B cell (primary cell): ENCODE measurements at places on chromosomes 5 and 9.

- DNase-seq = no peak
These were observed 601.5 kb downstream of the ACTL7B start for GRCh38 chr9:108254236-108254635.

GRCh38 chr5:150608991-150609390 is 31.5 kb upstream of the SYNPO start:
- no peak for DNase-seq

DNA sequence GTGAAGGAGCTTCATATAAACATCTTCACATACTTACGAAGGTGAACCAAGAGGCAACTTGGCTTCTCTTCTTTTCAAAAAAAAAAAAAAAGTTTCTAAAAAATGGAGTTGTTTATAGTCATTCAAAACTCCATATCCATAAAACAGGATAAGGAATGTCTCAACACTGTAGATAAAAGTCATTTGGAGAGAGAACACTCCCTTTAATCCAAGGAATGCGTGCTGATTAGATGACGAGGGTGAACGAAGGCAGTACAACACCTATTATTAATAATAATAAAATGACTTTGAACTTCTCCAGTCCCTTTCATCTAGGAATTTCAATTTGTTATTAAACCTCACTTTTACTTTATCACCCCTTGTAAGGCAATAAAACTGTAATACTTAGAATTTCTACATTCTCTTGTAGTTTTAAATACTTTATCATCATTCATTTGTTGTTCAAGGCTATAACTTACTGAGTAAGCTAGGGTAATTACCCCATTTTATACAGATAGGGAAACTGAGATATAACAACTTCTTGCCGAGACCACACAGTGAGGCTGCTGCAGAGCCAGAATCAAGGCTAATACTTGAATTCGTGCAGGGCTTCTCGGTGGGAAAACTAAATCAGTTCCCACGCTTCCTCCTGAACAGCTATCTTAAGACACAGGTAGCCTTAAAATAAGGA is 377.1 kb downstream of the EFNA5 start:
- peak; percentile 3 for DNase-seq

- no peak for DNase-seq
These were observed 80.1 kb downstream of the ANKRD31 start for GRCh38 chr5:75156585-75156984.

DNA sequence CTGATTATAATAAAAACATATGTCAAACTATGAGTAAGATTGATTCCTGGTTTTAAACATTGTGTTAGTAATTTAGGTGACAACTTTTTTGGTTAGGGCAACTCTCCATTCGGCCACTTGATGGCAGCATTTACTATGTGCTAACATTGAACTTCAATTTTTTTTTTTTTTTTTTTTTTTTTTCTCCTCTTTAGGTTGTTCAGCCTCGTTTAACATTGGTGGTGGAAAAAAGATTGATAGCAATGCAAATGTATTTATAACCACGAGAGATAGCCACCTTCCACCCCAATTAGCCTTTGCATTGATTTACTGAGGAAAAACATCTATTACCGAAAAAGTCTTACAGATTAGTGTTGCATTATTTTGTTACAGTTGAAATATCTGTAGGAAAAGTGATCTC is 159.1 kb downstream of the CSNK1G3 start:
- DNase-seq = peak; percentile 69

DNA sequence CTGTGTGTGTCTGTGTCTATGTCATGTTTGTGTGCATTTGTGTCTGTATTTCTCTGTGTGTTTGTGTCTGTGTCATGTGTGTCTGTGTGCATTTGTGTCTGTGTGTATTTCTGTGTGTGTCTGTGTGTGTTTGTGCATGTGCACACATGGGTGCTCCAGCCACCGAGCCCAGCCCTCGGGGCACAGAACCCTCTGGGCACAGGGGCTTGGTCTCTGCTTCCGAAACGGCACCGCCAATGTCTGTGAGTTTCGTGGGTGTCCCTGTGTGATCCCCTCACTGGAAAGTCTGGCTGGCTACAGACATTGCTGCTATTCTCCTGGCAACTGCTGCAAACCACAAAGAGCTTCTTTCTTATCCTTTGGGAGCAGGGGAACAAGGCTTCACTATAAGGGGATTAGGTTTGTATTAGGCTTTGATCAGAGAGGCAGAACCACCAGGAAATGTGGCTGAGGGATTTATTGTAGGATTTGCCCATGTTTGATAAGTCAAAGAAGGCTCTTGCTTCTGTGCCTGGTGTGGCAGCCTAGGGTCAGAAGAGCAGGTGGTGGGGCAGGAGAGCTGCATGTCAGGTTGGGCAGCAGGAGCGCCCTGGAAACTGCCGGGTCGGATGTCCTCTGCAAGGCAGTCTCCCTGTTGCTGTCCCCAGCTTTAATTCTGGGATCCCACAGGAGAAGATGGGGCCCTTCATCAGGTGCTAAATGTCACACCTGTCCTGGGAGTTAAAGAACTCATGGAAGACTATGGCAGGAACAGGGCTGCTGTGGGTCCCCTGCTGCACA is 39.6 kb upstream of the FCN1 start:
- DNase-seq = no peak

- no peak for DNase-seq
These were observed 15.0 kb upstream of the ZDHHC11 start for GRCh38 chr5:865771-866170.

GRCh38 chr5:31427013-31427723 is 104.7 kb downstream of the DROSHA start:
- DNase-seq = no peak

DNA sequence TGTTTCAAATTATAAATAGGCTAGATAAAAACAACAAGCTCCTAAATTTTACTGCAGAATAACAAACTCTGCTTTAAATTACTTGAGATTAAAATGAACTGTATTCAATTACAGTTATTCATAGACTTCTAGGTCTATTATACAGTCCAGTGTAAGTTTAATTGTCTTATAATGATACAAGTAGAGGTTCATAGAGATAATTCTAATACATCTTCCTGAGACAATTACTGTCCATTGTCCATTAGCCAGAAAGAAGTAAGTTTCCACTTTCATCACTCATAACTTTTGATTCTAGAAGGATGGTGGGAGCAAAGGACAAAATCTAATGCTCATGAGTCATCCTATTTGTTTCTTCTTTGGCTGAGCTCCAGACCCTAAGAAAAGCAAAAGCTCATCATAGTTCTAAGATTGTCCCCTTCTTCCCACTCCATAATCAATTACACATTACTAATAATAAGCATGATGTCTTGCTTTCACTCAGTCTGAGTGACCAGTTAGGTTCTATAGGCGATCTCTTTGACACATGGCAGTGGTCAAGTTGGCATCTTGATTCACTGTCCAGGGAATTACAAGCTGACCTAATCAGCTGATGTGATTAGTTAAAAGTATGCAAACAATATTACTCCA is 502.5 kb upstream of the IZUMO3 start:
- no peak for DNase-seq

GRCh38 chr5:138111937-138112336 is 27.3 kb downstream of the NME5 start:
- no peak for DNase-seq

DNA sequence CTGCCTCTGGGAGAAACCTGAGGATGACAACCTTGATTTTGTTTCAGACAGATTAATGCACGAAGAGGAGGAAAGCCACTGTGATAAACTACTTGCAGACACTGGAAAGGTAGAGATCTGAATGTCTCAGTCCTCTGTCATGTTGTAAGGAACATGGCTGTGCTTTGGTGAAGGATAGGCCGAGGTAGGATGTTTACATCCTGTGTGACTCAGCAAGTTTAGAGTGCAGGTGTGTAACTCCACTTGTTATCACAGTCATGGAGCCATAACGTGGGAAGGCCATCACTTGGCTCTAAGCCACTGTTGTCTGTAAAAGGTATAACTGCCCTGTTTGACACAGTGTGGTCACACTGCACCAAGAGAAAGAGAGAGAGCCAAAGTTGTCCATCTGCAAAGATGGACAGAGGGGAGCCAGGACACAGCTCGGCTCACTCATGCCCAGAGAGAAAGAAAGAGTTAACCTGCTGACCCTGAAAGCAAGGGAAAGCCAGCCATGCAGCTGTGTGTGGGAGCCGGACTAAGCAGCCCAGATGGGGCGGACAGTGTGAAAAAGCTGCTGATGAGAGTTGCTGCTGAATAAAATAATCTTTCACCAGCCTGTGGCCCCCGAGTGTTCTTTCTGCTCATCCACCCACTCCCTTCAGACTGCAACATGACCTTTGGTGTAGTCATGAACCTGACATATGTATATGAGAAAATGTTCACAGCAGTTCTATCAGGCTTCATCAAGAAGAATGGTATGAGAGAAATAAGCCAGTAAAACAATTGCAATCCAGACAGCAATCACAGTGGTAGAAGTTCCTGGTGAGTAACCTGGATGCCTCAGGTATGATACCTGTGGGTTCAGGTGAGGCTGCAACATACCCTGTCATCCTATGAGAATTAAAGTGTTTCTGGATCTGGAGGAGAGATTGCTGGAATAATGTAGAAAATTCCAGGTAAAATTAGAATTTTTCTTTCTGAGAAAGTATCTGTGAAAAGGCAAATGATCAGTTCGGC is 115.9 kb downstream of the TARS1 start:
- no peak for DNase-seq

- DNase-seq = no peak
These were observed 56.7 kb downstream of the TSSK1B start for GRCh38 chr5:113378081-113378480.

- DNase-seq = no peak
These were observed 9.7 kb upstream of the SMIM32 start for GRCh38 chr5:136202469-136203205.
